Stimulated activated CD4-positive, alpha-beta T cell treated with anti-CD3 and anti-CD28 coated beads, TNF-alpha, amount 100 ng/mL, for 1 hour (primary cell): ENCODE measurements at places on chromosomes 2 and 18.

DNA sequence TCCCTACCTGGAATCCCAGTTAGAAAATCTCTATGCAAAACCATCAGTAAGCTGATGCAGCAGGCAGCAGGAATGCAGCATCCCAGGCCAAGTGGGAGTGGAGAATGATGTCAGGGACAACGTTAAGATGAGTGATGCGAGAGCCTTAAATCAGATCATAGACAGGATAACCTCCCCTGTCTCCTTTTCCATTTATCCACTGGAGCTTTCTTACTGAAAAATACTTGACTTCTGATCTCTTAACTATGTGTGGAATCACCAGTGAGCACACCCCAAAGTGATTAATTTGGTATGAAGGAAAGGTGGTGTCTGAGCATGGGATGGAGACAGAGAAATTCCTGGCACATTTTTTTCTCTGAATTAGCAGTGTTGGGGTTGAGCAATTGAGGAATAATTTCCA is 98.0 kb downstream of the RND3 start:
- DNase-seq, result no peak

DNA sequence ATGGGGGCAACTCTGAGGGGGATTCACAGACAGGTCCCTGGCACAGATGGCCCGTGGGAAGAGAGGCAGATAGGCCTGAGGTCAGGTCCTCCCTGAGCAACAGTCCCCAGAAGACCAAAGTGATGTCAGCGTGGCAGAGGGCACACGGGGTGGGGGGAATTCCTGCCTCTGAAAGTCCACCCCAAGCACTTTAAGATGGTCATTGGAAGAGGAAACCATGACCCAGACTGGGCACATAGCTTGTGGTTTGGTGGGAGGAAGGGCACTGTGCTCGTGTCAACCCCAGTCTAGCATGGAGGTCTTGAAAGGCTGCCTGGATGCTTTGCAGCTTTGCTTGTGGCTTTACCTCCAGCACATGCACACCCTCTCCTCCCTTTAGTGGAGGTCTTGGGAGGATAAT is 38.0 kb upstream of the SIX2 start:
- DNase-seq, result no peak

DNA sequence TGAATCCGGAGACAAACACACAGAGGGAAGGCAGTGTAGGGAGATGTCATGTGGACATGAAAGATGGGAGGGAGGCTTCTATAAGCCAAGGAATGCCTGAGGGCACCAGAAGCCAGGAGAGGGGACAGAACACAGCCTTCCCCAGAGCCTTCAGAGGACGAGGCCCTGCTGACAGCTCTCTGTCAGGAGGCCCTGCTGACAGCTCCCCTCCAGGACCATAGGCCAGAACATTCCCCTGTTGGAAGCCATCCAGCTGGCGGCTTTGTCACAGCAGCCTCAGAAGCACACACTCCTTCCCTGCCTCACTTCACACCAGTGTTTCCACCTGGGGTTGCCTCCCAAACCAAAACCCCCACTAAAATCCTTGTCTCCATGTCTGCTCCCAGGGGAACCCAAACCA is 171.3 kb upstream of the ID2 start:
- no peak for DNase-seq

- no peak for DNase-seq
Measured at GRCh38 chr18:7872569-7872968, 305.5 kb downstream of the PTPRM start.

GRCh38 chr18:68436485-68436884 is 278.4 kb downstream of the TMX3 start:
- no peak for DNase-seq

- DNase-seq, result no peak
Measured at GRCh38 chr18:45462179-45462578, 153.1 kb upstream of the SLC14A2 start.

DNA sequence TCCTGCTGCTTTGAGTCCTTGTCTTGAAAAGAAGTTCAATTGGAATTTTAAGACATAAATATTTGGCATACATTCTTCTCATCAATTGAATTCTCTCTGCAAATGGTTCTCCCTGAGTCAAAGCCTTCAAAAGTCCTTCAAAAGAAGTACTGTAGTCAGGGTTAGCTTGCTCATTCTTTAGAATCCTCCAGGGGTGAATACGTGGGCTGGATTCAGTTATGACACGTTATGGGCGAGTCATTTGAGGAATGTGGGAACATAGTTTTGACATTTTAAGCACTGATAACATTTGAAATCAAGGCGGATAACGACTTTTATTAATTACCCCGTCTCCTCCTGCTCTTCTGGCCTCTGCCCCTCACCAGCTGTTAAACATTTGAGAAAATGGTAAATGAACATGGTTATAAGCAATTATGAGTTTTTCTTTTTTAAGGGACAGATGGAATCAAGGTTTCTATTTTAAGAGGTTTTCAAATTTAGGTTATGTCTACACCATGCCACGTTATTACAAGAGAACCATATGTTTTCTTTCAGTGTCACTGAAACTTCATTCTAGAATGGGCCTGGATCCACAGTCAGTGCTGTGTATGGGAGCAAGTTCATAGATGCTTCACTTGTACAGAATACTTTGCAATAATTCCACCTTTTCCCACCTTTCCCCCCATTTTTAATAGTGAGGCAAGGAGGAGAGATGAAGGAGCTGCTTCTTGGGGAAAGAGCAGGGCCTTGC is 273.1 kb downstream of the TSN start:
- DNase-seq, result no peak

DNA sequence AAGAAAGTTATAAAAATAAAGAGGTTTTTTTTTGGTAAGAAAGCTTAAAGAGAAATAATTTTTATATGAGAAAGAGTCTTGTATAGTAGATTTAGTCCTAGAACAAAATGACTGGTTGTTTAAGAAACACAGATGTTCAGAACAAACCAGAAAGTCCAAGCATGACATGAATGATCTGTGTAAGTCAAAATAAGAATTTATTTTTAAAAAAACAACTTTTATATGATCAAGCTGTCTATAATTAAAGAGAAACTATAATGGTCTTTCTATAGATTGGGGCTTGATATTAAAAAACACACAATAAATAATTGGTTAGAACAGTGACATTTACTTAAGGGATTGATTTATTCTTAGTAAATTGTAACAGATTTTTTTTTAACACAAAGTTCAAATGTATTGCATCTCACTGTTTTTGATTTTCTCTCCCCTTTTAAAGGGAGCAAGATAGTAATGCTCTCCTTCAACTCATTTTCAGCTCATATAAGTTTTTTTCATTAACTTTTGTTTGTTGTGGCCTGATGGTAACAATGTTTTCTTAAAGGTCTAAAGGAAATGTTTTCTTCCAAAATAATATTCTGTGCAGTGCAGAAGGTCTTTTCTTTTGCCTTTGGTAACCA is 1256.8 kb downstream of the LRP1B start:
- DNase-seq, result no peak

- no peak for DNase-seq
Measured at GRCh38 chr2:66434679-66435548, at the start of gene MEIS1. Gene MEIS1 (plus strand): TSS chr2:66435125. CDS start chr2:66435857, 732 bp downstream.

DNA sequence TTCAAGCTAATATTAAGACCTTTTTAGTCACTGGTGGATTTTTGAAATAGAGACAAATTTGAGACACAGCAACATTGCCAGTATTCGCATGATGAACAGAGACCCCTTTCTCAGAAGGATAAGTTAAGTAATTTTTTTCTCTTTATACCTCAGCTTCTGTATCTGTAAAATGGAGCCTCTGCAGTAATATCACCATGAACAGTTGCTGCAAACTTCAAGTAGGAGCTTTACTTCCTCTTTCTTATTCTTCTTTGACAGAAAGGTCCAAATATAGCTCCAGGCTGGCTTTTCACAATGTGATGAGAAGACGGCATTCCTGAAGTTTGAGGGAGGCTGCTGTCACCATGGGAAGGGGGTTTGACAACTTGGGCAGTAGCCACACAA is 158.7 kb downstream of the TDRD15 start:
- no peak for DNase-seq

DNA sequence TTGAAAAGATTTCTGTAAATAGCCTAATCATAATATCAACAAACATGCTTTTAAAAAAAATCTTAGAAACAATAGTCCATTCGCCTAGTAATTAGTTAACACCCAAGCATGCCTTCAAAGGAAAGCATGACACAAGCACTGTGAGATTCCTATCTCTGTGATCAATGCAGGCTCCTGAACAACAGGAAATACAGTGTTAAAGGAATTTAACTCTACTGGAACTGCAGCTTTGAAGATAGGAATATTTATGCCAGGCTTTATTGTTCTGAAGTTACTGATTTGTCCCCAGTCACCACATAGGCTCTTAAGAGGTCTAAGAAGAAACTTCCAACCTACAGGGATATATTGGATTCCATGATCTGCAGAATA is 15.4 kb upstream of the FAM124B start:
- no peak for DNase-seq

- no peak for DNase-seq
Measured at GRCh38 chr2:56192664-56193305, 9.0 kb downstream of the CCDC85A start.

DNA sequence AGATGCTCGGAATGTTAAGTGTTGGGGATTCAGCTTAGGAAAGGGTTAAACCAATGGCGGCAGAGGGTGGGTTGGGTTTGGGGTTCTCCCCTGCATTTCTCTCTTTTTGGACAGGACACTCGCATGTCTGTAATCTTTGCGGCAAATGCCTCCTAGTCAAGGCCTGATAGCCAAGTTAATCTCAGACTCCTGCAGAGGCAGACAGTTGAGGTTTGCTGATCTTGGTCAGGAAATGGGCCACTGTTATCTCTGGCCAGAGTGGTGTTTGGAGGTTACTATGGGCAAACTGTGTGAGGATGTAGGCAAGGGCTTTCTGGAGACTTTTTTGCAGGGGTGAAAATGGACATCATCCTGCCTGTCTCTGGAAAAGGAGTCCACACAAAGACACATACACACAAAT is 188.8 kb downstream of the SETBP1 start:
- no peak for DNase-seq

GRCh38 chr2:75540994-75541393 is 19.7 kb downstream of the EVA1A start:
- DNase-seq, result no peak

DNA sequence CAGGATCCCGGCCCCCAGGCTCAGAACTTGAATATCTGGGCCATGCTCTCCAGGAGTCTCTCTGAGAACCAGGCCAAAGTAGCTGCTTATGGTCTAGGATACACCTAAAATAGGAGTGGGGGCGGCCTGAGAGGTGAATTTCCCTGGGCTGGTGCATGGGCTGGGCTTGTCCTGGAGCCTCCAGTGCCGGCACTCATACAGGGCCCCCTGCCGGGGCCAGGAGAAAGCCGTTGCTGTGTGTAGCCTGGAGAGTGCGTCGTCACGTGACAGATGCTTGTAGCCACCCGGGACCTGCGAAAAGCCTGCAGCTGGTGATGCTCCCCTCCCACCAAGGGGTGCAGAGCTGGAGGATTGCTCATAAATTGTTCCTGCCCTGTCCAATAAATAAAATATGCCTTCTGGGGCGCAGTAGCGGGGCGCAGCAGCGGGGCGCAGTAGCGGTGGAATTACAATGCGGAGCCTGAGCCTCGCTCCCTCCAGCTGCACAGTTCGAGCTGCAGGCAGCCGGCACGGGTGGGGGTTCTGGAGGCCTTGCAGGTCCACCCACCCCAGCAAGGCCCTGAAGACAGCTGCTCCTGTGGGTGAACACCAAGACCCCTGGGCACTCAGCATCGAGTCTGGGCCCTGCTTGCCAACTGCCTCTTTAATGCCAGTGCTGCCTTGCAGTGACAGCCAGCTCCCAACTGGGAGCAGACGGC is 289.9 kb downstream of the NDUFA10 start:
- DNase-seq, result no peak

- DNase-seq, result no peak
Measured at GRCh38 chr2:23591111-23591510, 206.1 kb downstream of the KLHL29 start.

DNA sequence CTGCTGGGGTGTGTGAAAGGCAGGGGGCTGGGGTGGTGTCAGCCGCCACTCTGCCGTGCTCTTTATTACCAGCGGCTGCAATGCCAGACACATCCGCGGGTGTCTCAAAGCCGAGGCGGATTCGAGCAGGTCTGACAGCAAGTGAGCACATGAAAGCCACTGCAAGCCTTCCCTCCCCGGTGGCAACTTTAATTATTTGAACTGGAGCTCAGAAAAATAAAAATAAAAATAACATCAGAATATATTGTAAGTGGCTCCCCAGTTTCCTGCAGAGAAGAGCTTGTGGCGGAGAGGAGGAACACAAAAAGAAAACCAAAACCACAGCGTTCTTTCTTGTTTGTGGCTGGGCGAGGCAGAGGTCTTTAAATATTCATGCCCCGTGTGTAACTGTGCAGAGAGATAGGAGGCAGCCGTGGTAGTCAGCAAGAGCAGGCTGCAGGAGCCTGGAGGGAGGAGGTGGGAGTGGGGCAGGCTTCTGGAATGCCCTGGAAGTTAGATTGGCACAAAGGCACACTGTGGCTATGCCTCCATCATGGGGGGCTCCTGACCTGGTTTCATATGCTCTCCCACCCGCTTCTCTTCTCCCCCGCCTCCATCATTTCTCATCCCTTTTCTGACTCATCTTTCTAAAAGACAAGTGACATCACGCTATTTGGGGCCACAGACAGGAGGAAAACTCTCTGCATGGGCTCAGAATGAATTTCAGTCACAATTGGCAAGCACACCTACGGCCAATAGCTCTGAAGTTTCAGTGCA is 199.8 kb downstream of the CLIP4 start:
- peak; percentile 24 for DNase-seq

DNA sequence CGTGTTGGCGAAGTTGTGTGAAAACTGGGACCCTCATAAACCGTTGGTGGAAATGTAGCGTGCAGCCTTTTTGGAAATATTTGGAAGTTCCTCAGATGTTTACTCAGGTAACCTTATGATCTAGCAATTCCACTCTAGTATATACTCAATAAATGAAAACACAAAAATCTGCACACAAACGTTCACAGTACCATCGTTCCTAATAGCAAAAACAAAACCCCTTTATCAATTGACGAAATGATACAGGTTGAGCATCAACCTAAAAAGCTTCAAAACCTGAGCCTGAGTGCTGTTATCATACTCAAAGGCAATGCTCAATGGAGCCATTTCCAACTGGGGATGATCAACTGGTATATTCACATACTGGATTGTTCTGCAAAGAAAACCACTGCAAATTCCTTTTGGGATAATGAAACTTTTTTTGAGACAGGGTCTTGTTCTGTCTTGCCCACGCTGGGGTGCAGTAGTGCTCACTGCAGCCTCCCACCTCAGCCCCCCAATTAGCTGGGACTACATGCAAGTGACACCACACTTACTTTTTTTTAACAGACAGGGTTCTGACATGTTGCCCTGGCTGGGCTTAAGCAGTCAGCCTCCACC is 777 bp upstream of the C18orf32 start:
- DNase-seq, result no peak

DNA sequence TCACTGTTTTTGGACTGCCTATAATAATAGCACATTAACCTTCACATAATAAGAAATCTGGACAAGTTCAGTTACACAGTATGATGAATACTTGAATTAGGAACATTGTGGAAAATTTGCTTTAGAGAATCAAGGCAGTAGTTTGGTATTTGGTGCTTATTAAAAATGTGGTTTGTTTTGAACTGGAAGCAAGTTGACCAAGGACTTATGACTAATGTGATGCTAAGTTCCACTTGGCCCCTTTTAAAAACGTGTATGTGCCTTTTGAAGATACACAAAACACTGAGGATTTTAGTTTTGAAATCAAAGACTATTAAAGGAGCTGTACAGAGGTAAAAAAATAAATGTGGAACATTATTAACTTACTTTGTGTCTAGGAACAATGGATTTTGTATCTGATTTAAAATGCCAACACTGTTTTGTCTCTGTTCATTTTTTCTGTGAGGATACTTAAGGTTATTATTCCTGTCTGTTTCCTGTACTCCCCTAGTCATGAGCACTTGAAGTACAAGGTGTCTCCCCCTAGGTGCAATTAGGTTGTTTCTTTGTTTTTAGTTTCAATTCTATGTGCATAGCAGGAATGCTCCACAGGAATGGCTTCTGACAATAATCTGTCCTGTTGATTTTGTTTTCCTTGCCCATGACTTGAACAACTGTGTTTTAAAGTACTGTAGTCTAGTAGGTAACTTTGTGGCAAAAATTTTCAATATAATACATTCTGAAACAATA is 49.6 kb upstream of the PTH2R start:
- no peak for DNase-seq
